ENCODE measurements at places on chromosomes 6 and 20.

DNA sequence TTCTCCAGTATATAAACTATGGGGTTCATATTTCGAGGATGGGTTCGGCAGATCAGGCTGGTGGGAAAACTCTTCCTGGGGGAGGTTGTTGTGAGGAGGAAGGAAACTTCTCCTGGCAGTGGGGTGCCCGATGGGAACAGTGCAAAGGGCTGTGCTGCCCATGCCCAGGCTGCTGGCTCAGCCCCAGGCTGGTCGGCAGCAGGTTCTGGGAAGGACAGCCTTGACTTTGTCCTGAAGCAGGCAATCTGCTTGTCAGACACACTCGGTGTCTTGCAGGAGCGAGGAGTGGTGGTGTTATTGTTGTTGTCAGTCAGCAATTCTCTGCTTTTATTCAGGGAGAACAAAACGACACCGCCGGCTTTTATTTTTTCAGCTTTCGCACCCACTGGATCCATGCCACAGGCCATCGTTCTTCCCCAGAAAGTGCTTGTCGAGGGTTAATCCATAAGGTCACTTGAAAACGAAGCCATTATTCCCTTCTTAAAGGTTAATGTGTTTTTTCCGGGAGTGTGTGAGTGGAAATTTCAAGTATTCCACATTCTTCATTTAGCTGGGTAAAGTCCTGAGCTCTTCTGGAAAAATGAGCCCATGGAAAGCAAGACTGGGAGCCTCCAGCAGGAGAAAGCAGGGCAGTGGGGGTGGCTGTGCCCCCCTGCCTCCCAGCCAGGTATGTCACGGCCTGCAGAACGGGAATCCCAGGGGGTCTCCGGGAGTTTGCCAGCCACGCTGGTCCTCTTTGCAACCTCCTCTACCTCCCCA lies 57.0 kb upstream of the STX16 start:
- no peak for DNase-seq

- no peak for DNase-seq
Measured at GRCh38 chr20:23022849-23023248, 12.3 kb upstream of the SSTR4 start.

- no peak for DNase-seq
Measured at GRCh38 chr6:8080362-8081151, 16.4 kb upstream of the BLOC1S5 start.

- no peak for DNase-seq
Measured at GRCh38 chr6:111646942-111647341, 41.3 kb upstream of the TRAF3IP2 start.

DNA sequence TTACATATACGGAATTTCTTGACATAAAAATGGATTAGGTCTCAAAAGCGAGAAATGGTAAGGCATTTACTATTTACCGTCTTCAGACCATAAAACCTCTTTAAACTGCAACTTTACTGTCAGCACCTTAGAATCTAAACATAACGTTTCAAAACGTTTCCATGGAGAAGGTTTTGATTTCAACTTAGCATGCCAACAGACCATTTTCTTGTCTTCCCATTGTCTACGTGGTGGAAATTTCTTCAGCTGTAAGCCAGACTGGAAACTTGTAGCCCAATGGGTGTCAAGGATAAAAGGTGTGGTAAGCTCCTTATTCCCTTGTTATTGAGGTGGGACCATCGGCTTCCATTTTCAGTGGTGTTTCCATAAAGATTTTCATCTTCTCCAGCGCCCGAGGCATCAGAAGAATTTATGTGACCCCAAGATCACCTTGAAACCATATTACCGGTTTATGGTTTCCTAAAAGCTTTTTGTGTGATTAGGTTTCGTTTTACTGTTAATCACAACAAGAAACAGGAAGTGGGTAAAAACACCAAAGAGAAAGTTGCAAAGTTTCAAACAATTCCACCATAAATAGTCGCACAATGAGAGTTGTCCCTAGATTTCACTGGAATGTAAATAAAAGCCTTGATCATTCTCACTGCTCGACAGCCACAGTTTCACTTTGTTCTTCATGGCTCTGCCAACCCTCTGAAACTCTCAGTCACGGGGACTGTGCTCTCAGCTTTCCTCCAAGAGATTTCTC lies 63.0 kb upstream of the CD2AP start:
- DNase-seq: peak; percentile 60
